Stimulated activated CD4-positive, alpha-beta T cell treated with anti-CD3 and anti-CD28 coated beads, Interleukin-1b, Interleukin-23, amount 100 ng/mL, for 1 hour (primary cell): ENCODE measurements at places on chromosomes 1 and 21.
A peak's percentile ranks its signal among the peaks of the same experiment; 100 is the strongest.

DNA sequence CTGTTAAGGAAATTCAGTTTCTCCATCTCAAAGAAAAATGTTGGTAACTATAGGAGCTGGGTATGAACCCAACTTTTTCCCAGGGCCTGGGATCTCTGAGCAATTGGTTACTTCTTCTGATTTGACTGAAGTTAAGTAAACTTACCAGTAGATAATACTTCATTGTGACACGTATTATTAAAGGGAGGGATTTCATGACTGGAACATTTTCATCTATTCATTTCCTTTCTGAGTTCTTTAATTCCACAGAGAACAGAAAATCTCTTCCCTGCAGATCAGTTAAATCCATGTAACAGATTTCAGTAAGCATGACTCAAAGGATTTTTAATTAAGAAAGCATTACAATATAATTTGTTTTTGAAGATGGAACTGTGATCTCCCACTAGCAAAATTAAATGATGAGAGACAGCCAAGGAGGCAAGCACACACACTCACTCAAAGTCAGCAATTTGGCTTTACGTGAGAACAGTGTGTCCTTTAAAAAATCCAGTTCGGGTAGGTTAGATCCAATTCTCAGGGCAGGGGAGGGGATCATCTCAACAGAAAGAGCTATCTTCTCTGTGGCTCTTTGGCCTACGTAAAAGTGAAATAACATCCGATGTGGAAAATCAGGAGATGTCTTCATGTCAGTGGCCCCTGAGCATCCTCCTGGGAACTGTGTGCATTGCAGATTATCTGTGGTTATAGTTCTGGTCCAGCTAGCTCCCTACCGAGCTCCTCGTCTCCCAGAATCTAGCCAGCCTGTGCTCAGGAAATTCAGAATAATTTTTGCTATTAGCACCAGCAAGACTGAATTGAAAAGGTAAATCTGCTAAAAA, 10.8 kb upstream of the MYOC start:
- DNase-seq = no peak

GRCh38 chr1:180504186-180504585, 1.8 kb upstream of the ACBD6 start:
- DNase-seq = no peak

DNA sequence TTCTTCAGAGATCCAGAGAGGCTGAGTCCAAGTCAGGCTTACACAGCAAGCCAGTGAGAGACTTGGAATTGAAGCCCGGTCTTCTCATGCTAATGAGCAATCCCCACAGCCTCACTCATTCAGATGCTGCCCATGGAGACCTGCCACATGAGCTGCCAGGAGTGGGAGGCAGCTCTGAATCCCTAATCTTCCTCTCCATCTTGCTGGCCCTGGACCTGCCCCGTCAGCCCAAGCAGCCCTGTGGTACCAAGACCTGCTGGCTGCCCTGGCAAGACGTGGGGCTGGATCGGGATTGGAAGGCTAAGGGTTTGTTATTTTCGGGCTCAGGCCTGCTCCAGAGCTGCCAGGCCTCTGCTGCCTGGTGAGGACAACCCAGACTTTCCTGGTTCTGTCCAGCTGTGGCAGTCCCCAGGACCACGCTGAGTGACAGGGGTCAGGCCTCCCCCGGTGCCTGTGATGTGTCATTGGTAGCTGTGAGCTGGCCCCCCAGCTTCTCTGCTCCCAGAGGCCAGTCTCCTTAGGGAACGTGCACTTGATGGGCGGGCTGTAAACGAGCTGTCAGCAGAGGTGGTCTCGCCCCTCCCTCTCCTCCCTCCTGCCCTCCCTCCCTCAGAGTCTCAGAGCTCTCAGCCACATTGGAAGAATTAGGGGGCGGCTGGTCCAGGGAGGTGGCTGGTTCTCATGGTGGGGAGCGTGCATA, 135.0 kb downstream of the FOXD2 start:
- DNase-seq = no peak

- no peak for DNase-seq
These were observed 216.2 kb downstream of the SDCCAG8 start for GRCh38 chr1:243471754-243472745.

- no peak for DNase-seq
These were observed 136.5 kb upstream of the POU3F1 start for GRCh38 chr1:38183096-38183495.

- no peak for DNase-seq
These were observed 60.4 kb downstream of the CC2D1B start for GRCh38 chr1:52305417-52306226.

DNA sequence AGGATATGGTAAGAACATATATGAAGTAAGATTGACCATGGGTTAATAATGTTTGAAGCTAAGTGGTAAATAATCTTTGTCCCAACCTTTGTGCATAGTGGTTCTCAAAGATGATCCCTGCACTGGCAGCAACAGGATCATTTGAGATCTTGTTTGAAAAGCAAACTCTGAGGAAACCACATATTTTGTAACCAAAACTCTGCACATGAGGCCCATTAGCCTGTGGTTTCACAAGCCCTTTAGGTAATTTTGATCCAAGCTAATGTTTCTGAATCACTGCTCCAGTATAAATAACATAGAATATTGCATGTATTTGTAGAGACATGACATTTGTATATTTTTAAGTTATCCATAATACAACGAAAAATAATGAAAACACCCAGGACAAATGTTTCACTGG, 147.9 kb upstream of the RGS18 start:
- DNase-seq = no peak

GRCh38 chr1:207711285-207711684, 40.6 kb upstream of the CD46 start:
- DNase-seq = no peak

GRCh38 chr1:74197657-74198552, at the start of the genes FPGT and LRRIQ3:
Gene FPGT (plus strand): TSS chr1:74198242. CDS start chr1:74198279, 37 bp downstream.
Gene LRRIQ3 (minus strand): TSS chr1:74198176. CDS start chr1:74183684, 14,492 bp downstream.
- peak; percentile 94 for DNase-seq

GRCh38 chr1:109089242-109090015, 1.1 kb upstream of the TMEM167B start:
- DNase-seq = no peak

DNA sequence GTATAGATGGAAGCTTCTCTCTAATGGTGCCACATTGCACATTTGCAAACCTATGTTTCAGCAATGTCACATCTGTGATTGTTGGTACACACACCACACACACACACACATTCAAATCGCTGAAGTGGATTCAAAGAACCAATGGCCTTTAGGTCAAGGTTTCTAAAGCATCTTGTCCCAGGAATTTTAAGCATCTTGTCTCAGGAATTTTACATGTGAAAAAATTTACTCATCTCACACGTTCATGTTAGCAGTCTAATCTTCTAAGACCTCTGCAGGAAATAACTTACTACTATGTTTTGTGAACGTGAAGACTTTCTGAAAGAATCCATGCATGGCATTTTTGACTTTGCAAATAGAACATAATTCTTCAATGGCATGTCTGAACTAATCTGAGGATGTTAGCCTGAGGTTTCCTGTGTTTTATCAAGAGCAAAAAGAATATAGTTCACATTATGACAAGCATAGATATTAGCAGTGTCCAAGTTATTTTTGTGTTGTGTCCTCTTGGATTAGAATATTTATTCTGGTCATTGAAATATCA, 125.1 kb downstream of the CYYR1 start:
- no peak for DNase-seq

DNA sequence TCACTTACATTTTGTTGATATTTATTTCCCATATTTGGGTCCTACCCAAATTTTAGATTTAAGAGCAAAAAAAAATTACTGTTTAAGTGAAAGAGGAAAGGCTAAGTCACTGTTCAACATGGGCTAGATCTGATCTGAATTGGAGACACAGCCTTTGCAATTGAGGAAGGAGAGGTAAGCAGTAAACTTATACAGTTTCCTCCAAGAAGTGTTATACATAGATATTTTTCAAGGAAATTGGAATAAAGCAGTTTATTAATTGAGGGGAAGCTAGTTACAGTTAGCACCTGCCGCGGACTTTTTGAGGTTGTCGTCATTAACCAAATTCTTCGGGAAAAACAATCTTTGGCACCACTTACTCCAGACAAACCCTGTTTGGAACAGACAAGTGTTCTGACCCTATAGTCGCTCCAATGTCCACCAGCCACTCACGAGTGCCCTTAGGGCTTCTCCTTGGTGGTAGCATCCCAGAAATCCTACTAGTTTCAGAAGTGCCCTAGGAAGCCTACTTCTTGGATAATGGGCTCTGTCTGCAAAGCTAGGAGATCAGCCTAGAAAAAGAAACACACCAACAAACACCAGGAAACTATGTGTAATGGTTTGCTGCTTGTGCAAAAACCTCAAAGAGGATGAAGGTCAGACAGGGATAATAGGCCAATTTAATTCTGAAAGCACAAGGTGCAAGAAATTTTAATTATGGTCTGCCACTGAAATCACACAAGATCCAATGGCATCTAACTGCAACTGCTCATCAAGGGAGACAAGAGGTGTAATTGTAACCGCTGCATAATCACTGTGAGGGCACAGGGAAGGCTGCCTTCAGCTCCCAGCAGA, 2.5 kb downstream of the WLS start:
- DNase-seq = no peak

- no peak for DNase-seq
These were observed 56.4 kb downstream of the EDN2 start for GRCh38 chr1:41427916-41428737.

GRCh38 chr1:212513586-212513985, 80.9 kb downstream of the NENF start:
- DNase-seq = no peak

DNA sequence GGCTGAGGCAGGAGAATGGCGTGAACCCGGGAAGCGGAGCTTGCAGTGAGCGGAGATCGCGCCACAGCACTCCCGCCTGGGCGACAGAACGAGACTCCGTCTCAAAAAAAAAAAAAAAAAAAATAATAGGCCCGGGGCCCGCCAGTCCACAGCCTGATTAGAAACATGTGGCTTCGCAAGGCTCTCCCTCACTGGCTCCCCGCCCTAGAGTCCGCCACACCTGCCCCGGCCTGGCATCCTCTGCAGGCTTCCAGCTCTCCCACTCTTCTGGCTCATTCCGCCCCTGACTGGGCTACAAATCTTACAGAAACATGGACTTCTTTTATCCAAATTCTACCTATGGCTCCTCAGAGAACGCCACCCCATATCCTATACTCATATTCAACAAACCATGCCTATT, 32.4 kb downstream of the PGBD5 start:
- DNase-seq = no peak

DNA sequence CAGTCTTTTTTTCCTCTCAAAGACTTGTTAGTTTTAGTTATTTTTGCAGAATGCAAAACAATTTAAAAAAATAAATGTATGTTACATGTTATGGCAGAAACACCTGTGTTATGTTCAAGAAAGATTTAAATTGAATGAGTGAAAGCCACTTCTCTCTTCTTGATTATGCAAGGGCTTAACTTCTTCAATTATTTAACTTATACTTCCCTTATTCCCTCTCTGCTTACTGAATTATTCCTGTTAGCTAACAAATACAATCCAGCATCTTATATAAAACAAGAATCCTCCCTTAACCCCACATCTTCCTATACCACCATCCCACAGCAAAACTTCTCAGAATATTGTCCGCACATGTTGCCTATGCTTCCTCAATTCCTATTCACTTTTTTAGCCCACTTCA, 10.7 kb upstream of the FCER1A start:
- no peak for DNase-seq

DNA sequence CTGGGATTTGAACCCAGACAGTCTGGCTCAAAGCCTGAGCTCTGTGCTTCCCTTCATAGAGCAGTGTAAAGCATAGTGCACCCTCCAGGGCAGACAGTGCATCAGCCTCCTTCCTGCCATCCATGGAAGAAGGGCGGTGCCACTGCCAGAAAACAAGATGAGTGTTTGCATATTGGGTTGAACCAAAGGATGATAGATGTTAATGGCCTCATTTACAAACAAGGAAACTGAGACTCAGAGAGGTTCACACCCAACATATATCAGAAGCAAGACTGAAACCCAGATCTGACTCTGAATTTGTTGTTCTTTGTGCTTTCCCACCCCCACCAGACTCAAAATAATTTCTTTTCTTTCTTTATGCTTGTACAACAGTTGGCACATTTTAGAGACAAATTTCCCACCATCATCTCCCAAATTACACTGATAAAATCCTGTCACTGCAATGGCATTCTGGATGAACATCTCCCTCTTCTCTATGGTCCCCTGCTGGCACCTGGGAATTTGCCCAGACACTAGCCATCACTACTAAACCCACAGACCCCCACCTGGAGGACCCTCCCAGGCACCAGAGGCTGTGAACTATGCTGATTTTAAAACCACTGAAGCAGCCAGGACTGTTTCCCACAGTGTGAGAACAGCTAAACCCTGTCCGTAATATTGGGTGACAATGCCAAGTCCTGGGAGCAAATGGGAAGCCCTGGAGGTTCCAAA, 45.4 kb upstream of the MPZL1 start:
- DNase-seq = no peak

GRCh38 chr1:44030605-44031251, 534 bp downstream of the SLC6A9 start:
- DNase-seq = peak; percentile 21

DNA sequence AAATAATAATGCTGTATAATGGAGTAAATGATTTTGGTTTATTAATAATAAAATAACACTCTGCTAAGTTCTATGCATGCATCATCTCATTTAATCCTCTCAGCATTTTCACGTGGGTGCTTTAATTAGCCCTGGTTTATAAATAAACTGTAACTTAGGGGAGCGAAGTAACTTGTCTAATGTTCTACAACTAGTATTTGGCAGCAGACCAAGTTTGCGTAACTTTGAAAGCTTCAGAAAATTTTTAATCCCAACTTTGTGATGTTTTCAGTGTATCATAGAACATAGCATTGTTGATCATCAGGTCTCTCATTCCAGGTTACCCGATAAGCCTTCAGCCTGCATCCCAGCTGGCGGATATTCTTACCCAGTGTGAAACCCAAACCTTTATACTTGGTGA, 322.4 kb upstream of the SGIP1 start:
- no peak for DNase-seq

DNA sequence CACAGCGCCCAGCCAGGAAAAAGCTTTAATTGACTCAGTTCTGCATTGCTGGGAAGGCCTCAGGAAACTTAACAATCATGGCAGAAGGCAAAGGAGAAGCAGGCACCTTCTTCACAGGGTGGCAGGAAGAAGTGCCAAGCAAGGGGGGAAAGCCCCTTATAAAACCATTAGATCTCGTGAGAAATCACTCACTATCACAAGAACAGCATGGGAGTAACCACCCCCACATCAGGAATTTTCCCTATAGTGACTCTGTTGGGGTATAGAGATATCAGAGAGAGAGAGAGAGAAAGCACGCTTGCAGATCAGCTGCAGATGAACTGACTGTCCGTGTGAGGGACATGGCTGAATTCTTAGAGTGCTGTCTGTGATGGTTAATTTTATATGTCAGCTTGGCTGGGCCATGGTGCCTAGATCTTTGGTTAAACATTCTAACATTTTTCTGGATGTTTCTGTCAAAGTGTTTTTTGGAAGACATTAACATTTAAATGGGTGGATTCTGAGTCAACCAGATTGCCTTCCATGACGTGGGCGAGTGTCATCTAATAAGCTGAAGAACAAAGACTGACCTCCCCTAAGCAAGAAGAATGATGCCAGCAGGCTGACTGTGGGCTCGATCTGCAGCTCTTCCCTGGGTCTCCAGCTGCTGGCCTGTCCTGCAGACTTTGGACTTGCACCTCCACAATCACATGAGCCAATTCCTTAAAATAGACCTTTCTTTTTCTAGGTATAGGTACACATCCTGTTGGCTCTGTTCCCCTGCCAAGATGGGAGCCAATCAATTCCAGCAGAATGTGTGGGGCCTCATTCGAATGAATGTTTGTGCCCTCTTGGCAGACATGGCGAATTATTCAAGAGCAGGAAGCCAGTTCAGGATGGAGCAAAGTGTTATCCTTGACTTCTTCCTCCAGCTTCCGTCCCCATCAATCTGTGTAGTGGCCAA, 21.4 kb upstream of the CPT2 start:
- DNase-seq = no peak
